ENCODE measurements at places on chromosomes 1 and 21.

DNA sequence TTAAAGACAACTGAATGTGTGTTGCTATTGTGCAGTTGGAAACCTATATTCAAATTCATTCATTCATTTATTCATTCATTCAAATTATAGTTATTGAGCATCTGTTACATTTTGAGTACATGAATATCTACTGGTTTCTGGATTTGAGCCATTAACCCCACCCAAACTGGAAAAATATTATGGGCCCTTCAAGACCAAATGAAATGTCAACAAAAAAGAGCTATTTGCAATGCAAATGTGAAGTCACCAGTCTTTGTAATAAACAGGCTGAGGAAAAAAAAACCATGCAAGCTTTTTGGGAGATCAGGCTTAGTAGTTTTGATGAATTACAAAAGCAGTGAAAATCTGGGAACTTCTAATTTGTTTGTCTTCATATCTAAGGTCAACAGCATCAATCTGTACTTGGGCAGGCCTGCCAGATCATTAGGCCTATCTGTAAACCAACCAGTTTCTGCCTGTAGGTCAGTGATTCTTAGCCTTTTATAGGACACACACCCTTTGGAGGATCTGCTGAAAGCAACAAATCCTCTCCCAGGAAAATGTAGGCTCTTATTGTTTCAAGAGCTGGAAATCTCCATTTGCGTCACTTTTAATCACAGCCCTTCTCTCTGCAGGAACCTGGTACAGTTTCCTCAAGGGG, 134.7 kb downstream of the FAM78B start:
- no peak for DNase-seq

GRCh38 chr1:151837197-151837596, 2.4 kb downstream of the C2CD4D start:
- DNase-seq = no peak

DNA sequence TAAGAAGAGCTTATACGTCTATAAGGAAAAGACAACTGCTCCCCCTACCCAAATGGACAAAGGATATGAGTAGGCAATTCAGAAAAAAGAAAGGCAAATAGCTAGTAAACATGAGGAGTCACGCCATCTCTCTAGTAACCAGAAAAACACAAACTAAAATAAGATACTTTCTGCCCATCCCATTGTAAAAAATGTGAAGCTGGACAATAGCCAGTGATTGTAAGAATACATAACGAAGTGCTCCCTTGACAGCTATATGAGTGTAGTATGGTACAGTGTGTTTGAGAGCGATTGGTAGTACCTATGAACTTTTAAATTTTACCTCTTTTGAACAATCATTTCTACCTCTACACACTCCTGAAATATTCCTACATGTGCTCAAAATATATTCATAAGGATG, 7.5 kb upstream of the GJA8 start:
- no peak for DNase-seq

GRCh38 chr1:3483801-3484444, 29.5 kb downstream of the ARHGEF16 start:
- DNase-seq = no peak

DNA sequence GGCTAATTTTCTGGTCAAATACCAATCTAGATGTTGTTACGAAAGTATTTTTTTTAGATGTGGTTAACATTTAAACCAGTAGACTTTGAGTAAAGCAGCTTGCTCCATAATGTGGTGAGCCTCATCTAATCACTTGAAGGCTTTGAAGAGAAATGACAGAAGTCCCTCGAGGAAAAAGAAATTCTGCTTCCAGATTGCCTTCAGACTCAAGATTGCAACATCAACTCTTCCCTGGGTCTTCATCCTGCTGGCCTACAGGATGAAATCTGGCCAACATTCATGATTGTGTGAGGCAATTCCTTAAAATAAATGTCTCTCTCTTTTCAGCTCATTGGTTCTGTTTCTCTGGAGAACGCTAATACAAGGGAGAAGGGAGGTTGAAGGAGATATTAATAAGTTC, 32.5 kb upstream of the SSX2IP start:
- no peak for DNase-seq

DNA sequence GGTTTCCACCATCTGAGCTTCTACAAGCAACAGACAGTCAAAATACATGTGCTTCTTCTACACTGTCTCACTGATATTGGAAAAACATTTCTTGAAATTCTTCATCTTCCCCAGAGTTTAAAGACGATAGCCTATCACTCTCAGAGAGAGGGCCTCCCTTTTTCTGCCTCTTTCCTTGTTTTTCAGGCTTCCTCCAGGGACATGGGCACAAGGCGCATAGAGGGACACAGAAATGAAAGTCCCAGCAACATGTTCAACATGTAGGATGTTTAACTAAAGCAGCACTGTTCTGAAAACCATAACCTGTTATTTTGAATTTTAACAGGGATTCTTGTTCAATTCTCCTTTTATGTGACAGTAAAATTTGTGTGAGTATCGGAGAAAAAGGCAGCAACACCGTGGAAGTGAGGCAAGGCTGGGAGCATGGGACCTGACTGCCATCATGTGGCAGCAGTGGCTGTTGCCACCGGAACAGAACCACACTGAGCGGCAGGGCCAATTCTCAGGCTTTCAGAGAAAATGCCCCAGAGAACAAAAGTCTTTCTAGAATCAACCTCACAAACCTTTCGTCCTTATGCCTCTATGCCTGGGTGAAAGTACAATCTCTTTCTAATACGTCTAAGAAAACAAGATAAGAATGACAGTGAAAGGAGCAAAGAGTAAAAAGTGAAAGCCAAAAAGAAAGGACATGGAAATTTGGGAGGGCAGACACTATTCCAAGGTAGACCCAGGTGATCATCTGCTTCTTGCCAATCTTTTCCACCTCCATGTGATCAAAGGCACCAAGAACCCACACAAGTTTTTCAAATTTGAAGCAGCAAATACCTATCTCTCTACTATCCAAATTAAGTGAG, 54.5 kb downstream of the PCNX2 start:
- DNase-seq = no peak

- no peak for DNase-seq
Measured at GRCh38 chr21:19244502-19245187, 841.1 kb upstream of the TMPRSS15 start.

GRCh38 chr1:180981596-180982387, 40.9 kb downstream of the STX6 start:
- DNase-seq = peak; percentile 25

- DNase-seq = no peak
Measured at GRCh38 chr1:16173447-16174260, 17.8 kb upstream of the EPHA2 start.

- no peak for DNase-seq
Measured at GRCh38 chr21:41663805-41664788, 102.8 kb downstream of the RIPK4 start.

- DNase-seq = no peak
Measured at GRCh38 chr1:171116676-171117075, 26.0 kb downstream of the FMO3 start.

DNA sequence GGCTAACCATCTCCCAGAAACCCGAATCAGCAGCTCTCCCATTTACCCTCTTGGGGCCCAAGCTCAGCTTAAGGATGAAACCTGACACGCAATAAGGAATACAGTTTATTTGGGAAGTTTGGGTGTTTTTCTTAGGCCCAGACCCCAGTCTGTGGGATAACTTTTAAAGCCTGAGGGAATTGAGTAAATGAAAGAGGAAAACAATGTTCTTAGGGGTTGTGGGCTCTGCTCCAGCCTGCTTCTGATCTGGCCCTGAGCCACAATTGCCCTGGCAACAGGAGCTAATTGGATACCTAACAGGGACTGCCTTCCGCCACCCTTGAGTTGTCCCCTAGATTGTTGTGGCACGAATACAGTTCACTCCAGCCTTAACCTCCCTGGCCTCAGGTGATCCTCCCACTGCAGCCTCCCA, 20.1 kb downstream of the DYRK3 start:
- DNase-seq = no peak

DNA sequence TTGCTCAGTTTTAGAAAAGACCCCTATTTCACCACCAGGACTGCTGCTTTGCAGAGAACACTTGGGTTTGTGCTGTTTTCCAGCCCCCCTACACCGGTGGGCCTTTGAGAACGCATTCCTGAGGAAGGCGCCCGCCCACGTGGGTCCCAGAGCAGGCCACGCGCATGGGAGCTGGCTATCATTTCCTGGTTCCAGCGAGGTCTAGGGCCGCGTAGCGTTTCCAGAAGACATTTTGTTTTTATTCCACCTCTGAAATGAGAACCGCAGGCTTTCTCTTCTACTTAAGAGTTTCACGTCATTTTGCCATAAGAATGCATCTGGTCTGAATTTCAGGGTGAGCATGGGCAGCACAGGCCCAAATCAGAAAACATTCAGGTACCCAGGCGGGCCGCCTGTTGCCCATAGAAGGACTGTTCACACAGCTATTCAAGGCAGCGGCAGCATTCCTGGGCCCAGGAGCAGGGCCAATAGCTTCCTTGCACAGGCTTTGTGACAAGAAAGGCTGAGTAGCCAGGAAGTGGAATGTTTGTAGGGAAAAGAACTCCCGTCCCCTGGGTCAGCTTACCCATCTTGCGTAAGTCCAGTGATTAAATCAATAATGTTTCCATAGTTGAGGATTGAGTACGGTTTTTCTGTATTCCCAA, 1.4 kb upstream of the KLHL21 start:
- no peak for DNase-seq

GRCh38 chr1:179001451-179001850, 24.2 kb upstream of the FAM20B start:
- DNase-seq = no peak

GRCh38 chr1:11129649-11130390, 30.2 kb upstream of the EXOSC10 start:
- no peak for DNase-seq

DNA sequence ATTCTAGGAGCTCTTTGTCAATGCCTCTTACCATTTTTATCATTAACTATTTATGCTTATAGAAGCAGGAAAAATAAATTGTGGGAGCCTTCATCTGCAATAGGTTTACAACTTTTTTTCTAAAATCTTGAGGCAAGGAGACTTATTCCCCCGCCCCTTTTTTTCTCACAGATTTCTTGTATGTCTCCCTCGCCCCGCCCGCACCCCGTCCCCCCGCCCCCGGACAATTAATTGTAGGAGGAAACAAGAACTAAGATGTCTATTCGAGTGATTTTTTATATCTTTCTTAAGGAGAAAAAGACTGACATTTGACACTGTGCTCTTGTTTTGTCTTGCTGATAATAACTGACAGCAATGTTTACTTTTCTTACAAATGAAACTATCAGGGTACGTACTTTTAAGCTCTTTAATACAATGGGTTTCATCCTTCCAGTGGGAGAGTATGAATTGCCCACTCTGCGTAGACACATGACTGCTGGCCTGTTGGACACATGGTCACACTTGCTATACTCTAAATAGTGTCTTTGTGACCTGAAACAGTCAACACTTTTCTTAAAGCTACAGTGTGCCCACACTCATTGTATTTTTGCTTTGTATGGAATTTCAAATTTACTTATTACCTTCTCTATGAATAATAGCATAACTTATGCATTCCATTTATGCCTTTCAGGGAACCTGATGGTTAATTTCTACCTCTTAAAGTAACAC, 1.5 kb upstream of the IVNS1ABP start:
- no peak for DNase-seq

GRCh38 chr1:221912230-221912629, 170.3 kb upstream of the DUSP10 start:
- DNase-seq = no peak

DNA sequence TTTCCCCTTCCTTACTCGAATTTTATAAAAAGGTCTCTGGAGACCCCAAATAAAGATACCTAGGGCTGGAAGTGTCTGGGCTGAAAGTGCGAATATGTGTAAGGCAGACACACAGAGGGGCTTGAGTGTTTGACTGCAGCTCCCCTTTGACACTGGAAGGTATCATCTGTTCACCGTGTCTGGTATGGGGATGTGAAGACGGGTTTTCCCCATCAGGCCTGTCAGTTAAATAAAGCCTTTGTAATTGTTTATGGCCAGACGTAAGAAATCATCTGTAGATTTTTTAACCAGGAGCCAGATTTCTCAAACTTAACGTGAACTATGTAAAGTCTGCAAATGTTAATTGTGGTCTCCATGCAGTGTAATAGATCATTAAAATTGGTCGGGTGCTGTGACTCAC, 1173.4 kb downstream of the AMY1C start:
- no peak for DNase-seq

GRCh38 chr1:29342983-29343382, 106.7 kb downstream of the PTPRU start:
- no peak for DNase-seq

DNA sequence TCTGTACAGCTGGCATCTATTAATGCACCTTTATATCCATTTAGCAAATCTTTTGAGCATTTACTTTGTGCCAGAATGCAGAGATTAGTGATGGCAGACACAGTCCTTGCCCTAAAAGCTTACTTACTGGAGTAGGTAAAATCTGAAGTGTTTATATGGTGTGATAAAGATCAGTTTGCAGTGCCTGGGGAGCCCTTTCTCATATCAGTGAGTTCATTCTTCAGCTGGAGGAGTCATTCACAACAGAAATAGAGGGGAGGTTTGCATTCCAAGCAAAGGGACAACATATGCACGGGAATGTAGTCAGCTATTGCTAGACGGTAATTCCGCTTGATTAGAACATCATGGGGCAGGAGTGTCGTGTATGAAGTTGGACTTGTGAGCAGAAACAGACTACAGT, 8.4 kb downstream of the SLC35F3 start:
- DNase-seq = no peak

DNA sequence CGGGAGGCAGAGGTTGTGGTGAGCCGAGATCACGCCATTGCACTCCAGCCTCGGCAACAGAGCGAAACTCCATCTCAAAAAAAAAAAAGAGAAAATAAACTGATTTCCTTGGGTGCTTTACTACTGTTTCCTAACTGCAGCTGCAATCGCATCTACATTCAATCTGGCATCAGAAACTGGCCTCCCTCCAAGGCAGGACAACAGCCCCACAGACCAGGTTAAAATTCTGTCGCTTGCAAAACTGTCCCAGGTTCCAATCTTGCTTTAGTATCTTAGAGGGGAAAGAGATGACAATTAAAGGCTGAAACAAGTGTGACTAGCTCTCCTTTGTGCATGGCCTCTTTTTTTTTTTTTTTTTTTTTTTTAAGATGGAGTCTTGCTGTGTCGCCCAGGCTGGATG, 32.4 kb upstream of the SLC25A33 start:
- no peak for DNase-seq
